Activated T-cell treated with anti-CD3 and anti-CD28 coated beads for 24 hours (primary cell): ENCODE measurements at places on chromosomes 6 and 20.

DNA sequence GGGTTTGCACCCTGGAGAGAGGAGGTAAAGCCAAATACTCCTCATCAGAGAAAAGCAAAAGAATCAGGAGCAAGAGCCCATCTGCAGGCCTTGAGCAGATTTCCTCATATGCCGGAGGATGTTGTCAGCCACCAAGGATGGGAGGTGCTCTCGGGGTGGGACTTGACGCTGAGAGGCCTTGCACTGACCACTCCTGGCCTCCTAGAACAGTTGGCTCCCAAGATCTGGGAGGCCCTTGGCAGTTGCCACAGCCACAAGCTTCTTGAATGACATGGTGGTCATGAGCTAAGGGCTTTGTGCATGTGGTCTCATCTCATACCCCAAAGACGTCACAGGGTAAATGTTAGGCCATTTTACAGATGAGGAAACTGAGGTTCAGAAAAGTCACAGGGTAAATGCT lies 75.2 kb upstream of the PMEPA1 start:
- DNase-seq = no peak

GRCh38 chr6:165962366-165962765 lies 205.3 kb downstream of the TBXT start:
- DNase-seq = no peak

DNA sequence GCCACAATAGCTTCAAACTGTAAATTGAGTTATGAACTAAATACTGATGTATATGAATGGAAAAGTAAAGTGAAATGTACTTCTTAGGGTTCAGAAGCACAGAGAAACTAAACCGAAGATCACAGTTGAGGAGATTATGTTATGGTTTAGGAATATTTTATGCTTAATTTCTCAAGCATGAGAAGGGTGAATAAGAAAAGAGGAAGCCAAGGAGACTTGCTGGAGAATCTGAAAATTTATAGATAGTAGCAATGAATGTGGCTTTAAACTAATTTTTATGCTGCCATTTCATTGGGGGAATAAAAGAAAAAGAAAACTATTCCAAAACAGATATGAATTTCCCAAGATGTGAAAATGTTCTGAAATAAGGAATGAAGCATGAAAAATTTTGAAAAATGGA lies 5.6 kb downstream of the ANKS1A start:
- no peak for DNase-seq

- DNase-seq = no peak
Observed at GRCh38 chr6:154621686-154622085, 111.2 kb upstream of the CNKSR3 start.

- no peak for DNase-seq
Observed at GRCh38 chr20:38789503-38790199, 15.8 kb upstream of the PPP1R16B start.

DNA sequence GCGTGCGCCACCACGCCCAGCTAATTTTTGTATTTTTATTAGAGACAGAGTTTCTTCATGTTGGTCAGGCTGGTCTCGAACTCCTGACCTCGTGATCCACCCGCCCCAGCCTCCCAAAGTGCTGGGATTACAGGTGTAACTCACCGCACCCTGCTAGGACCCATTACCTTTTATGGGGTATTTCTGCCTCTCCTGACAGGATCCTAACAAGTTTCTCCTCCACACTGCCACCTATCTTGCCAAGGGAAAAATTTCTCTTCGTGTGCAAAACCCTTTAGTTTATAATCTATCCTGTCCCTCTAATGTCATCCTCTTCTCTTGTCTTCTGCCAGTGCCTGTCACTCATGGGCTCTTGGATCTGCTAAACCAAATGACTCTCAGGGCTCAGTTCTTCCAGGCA lies 1.9 kb downstream of the STMND1 start:
- DNase-seq = no peak
